Right forelimb (tissue), 1 donor: ENCODE measurements at places on chromosomes 12 and 14.

DNA sequence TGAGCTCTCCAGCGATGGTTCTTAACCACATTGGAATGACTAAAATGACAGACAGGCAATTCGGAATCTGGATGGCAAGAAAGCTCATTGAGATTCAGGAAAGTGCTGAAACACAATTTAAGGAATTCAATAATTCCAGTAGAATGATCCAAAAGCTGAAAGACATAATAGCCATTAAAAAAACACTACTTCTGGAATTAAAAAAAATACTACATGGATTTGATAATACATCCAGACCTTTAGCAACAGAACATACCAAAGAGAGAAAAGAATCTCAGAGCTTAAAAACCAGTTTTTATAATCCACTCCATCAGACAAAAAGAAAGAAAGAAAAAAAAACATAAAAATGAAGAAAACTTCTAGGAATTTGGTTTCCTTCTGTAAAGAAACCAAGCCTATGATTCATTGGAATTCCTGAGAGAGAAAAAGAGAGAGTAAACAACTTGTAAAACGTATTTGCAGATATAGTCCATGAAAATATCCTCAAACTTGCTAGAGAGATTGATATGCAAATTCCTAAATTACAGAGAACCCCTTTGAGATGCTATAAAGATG is 52.8 kb downstream of the SLCO1B1 start:
- DNase-seq: no peak

GRCh38 chr12:16555630-16556029 is 50.3 kb downstream of the LMO3 start:
- no peak for DNase-seq

DNA sequence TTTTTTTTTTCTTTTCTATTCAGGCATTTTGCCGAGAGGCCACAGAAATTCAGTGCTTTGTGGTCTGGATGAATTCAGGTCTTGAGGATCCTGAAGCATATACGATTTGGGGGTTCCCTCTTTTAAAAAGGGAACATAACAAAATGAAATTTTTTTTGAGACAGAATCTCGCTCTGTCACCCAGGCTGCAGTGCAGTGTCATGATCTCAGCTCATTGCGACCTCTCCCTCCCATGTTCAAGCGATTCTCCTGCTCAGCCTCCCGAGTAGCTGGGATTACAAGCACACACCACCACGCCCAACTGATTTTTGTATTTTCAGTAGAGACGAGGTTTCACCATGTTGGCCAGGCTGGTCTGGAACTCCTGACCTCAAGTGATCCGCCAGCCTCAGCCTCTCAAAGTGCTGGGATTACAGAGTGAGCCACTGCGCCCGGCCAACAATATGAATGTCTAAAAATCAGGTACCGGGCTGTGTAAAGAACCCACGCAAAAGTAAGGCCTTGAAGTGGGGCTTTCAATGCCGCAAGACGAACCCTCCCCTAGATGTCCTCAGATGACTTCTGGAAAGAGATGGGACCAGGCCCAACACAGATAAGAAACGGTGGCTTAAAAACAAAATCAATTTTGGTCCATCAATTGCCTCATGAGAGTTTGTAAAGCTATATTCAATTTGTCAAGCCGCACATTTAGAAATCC is 30.0 kb downstream of the TESC start:
- DNase-seq: no peak

DNA sequence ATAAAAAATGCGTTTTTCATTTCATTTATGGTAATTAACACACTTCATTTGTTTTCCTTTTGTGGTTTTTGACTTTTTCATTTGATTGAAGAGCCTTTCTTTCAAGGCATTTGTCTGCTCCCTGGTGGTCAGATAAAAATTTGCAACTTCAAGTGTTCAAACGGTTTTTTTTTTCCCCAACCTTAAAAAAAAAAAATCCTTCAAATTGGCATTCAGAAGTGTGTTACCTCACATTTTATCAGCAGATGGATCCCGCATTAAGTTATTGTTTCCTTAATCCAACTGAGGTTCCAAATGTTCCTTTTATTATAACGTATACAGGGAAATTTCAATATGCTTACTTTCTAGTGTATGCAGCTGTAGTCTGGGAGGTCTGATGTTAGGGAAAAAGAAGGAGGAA is 47.2 kb downstream of the MYF5 start:
- no peak for DNase-seq

- no peak for DNase-seq
These were observed 26.2 kb upstream of the GRIN2B start for GRCh38 chr12:14007639-14008038.

DNA sequence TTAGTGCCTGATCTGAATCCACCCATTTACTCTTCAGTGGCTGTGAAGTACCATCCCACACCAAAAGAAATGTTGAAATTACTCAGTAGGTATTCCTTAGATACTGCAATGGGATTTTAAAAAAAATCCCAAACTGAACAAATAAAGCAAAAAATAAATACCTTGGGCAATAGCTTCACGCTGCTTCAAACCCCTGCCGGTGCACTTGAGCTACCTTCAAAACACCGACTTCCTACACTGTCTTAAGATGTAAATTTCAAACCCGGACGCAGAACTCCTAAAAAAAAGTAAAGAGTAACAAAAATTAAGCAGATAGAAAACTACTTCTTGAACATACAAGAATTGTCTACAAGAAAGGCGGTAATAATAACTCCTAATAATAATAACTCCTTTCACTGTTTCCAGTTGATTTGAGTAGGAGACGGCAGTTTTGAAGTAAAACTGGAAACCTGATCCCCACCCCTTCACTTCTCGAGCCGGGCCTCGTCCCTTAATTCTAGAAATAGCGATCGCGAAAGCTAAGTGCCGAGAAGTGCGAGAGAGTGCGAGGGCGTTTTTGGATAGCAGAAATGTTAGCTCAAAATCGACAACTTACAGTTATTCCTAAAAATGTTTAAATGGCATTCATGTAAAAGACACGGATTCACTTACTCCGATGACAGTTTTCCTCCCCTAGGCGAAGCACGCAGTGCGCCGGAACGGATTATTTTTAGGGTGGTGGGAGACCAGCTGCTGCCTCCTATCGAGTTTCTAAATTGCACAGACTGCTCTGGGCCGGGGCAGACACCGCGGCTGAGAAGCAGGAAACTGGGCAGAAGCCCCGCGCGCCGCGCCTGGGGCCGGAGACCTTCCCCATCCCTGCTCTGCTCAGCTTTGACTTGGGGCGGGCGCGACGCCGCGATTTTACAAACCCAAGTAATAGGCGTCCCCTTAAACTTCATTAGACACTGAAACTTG is at the start of gene ABCC9:
Gene ABCC9 (minus strand): TSS at position 878 of the 957 bp plus-strand sequence. CDS start 4,752 bp downstream, outside the sequence.
- peak; percentile 83 for DNase-seq

- no peak for DNase-seq
These were observed 50.4 kb downstream of the LRP6 start for GRCh38 chr12:12216349-12217017.

DNA sequence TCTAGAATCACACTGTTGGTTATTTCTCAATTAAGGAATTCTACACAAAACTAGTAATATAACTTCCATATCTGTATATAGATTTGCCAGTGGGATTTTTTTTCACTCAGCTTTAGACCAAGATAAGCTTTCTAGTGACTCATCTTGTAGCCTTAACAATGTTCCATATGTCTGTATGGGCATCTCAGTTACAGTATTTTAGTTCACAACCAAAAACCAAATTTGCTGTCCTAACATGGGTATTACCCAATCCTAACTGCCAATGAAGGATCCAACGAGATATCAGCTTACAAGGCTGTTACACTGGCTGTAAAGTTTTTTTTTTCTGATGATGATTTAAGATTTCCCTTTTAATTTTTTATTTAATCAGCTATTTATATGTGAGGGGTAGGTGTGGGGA is 31.5 kb upstream of the KRR1 start:
- DNase-seq: no peak

DNA sequence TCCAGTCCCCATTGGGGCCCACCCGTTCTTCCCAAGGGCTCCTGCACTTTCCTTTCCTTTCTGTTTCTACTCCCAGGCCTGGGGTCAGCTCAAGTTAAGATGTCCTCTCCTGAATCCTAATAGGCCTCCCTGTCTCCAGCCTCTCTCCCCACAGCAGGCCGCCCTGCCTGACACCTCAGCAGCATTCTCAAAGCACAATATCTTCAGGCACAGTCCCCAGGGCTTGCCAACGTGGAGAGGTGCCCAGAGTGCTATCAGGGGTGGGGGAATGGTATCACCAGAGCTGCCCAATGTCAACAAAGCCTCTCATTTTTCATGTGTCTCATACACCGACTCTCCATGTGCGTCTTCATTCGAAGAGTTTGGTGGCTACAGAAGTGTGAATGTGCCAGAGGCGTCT is 123.0 kb downstream of the FOXN3 start:
- DNase-seq: no peak

DNA sequence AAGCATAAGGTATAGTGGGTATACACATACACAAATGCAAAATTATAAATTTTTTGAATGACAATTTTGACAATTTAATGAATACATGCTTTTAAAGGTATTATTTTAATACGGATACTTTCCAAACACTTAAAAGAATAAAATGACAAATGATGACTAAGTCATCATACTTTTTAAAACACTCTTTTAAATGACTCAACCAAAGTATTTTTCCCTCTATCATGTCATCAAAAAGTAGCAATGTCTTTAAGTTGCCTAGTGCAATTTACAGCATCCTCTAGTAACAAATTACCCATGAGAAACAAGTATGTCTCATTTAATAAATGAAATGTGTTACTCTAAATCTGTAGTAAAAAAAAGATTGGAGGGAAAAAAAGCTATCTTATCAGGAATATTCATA is 73.3 kb downstream of the RPS6KA5 start:
- DNase-seq: no peak

- DNase-seq: no peak
These were observed 87.8 kb downstream of the PAPLN start for GRCh38 chr14:73325063-73325462.

DNA sequence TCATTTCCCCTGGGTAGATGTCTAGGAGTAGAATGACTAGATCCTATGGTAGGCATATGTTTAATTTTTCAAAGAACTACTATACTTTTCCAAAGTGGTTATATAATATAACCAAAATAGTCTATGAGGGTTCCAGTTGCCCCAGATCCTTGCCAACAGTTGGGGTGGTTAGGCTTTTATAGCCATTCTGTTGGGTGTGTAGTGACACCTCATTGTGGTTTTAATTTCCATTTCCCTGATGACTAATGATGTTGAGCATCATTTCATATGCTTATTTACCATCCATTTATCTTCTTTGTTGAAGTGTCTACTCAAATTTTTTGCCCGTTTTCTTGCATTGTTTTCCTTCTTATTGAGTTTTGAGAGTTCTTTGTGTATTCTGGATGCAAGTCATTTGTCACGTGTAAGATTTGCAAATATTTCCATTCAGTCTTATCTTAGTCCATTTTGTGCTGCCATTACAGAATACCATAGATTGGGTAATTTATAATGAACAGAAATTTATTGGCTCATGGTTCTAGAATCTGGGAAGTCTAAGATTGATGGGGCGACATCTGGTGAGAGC is 4.7 kb downstream of the SYNE2 start:
- DNase-seq: no peak

- DNase-seq: no peak
These were observed 161.8 kb upstream of the IGF1 start for GRCh38 chr12:102642199-102642598.

DNA sequence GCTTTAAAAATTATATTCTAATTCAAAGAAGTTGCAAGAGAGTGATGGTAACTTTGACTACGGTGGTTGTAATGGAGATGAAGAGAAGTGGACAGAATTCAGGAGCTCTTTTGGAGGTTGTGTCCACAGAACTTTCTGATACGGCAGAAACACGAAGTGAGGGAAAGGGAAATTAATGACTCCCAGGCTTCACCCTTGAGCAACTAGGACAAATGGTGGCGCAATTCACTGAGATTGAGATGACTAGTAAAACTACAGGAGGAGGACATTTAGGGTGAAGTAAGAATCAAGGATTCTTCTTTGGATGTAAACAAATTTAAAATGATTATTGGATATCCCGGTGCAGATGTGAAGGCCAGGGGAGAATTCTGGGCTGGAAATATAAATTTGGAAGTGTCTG is 212.6 kb downstream of the PTPRO start:
- no peak for DNase-seq

DNA sequence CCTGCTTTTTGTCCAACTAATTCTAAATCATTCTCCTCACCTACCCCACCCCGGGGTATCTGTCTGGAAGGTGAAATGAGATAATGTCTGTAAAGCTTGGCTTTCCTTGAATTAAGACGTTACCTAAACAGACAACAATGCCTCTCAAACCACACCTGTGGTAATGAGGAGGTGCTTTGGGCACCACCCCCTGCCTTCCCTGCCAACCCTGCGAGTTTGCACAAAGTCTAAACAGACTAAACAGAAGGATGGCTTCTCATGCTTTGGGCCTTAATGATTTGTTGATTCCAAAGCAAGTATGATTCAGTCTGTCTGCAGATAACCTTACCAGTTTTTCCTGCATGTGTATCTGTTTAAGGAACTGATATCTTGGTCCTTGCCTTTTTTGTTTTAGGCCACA is 82.4 kb downstream of the ZFC3H1 start:
- DNase-seq: no peak
